ENCODE measurements at places on chromosomes 2 and 18.

DNA sequence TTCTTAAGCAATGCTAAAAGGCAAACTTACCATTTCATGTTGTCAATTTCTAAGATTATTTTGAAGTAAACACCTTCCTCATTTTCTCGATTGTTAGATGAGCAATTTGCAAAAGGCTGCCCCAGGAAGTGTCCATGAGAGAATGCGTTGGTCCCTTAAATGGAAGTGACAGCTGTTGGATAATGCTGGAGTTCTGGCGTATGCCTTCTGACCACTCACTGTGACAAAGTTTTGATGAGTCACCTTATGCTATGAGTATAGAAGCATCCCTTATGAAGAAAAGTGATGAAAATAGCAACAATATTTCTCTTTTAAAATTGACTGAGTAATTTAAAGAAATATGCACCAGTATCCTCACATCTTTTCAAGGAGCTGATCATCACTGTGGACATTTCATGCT is 1497.5 kb downstream of the DPP10 start:
- DNase-seq = no peak

DNA sequence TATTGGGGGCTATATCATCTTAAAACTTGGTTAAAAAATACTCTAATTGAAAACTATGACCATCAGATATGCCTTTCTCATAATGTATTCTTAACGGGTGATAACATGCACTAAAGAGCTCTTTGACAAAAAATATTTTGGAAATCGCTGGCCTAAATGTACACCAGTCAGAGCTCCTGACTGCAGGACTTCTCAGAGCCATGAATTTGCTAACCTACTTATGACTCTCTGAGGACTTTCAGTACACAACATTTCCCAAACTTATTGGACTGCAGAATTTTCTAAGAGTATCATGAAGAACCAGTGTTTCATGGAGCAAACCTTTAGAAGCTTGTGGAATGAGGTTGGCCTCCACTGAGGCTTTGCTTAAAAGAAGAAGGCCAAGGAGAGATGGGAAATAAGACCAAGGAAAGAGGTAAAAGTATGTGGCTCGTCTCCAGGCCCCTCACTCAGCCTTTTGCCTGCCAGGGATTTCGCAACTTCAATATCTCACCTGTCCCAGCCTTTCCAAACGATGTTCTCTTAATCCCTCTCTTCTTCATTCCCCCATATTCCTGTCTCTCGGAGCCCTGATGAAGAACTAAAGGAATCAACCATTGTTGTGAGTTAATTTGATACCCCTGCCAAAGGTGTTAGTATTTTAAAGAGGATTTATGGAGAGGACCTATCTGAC is 88.8 kb upstream of the EPC2 start:
- no peak for DNase-seq

DNA sequence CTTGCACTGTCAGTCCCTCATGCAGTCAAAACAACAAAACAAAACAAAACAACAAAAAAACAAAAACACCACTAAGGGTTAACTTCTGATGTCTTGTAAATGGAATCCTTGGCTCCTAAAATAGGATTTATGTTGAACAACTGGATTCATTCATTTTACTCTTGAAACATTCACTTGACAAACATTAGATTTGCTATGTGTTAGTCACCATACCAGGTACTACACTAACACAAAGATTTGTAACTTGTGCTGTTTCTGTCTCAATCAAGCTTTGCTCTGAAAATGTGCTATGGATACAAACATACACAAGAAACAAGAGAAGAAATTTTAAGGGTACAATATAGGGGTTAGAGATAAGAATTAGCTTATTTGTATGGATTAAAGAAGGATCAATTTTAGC is 812.8 kb downstream of the LRP1B start:
- no peak for DNase-seq

- no peak for DNase-seq
Measured at GRCh38 chr2:128472789-128473174, 154.1 kb upstream of the HS6ST1 start.

GRCh38 chr2:130828461-130828860 is 8.3 kb upstream of the ARHGEF4 start:
- no peak for DNase-seq

DNA sequence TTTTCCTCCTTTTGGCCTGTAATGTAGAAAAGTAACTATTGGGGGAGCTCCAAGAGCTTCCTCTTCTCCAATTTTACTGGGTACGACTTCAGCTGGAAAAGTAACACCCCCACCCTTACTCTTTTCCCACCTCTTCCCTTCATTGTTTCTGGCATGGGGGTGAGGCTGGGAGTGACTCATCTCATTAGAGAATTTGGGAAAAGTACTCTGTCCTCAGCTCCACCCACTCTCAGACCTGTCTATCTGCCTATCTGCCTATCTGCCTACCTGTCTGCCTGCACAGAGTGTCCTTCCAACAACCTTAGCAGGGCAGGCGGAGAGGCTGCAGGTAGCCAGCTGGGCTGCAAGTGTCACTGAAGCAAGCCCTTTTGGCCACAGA is 93.6 kb downstream of the EPHA4 start:
- DNase-seq = no peak

DNA sequence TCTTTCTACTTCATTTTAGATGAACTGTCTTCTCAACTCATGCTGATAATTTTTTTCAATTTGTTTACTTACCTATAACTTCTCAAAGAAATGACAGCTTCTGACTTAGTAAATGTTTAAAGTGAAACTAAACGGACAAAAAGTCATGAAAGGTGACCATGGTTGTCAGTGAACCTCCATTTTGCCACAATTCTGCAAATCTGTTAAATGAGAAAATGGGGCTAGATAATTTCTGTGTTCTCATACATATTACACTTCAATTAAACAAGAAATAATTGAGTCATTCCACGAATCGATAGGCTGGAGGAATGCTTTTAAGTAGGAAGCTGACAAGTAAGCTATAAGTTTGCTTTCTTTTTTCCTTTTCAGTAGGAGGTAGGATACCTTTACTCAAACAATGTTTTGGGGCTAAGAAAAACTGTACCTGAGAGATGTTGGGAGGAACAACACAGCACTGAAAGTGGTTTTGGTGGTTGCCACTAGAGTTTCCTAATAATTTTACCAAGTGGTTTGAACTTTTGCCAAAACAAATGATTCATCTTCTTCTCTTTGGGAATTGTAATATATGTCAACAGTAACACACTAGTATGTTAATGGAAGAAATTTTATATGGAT is 17.1 kb downstream of the DYNAP start:
- no peak for DNase-seq

DNA sequence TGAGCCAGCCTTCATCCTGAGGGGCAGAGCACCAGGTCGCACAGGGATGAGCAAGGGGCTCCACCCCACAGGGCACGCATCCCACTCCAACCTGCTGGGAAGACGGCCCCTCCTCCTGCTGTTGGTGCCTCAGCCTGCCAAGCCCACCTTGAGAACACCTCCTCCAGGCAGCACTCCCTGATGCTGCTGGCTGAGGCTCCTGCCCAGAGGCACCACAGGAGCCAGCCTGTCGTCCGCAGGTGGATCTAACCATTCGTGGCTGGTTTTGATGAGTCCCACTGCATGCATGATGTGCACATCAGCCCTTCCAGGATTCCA is 58.4 kb downstream of the BIN1 start:
- no peak for DNase-seq

- no peak for DNase-seq
Measured at GRCh38 chr2:31171142-31171541, 32.9 kb upstream of the GALNT14 start.

DNA sequence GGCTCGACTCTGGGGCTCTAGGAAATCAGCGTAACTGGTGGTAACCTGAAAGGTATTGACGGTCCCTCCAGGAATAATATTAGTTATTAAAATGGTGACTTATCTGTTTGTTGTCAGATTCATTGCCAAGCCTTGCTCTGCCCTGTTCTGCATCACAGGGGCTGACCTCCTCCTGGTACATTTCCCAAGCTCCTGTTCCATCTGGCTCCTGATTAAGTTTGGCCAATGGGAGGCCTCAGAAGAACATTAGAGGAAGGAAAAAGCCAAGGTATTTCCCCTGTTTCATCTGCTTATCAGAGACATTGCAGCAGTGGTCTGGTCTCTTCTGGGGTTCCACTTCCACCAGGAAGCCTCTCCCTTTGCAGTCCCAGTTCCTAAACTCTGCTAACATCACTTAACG is 527.0 kb downstream of the TNS1 start:
- DNase-seq = no peak

- no peak for DNase-seq
Measured at GRCh38 chr2:200341376-200341775, 34.9 kb downstream of the SPATS2L start.

GRCh38 chr2:176079831-176080539 is 3.8 kb downstream of the EVX2 start:
- no peak for DNase-seq

DNA sequence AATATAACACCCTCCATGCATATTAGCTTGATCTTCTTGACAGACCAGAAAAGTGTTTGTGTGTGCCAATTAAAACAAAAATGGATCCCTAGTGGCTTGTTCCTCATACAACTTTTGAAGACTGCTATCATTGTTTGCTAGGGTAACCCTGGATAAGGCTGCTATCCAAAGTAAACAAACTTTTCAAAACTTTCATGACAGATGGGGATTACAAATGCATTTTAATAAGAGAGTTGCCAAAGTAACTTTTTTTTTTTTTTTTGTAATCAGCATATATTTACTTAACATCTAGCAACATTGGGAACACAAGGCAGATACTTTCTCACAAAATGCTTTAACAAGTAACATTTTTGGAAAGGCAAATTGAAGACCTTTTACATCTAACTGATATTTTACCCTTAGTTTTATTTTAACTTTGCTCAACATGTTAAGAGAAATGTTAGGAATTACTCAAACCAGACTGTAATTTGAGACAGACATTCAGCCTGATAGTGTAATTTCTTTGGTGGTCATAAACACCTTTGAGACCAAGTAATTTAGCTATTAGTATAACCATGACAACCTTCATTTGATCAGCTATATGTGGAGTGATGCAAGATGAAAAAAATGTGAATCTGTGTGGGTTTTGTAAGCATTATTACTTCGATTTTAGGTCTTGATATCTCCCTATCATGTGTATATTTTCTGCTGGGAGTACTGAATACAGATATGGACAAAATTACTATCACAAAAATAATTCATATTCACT is 300.9 kb downstream of the ARHGAP15 start:
- DNase-seq = no peak
